Kidney epithelial cell (primary cell): ENCODE measurements at places on chromosomes 6 and 20. TPM values are rescaled to one million over a fixed set of nuclear protein-coding genes. Genes with fewer than 3 reads are reported as not detected.

- no peak for DNase-seq
Measured at GRCh38 chr6:57134954-57135353, 37.2 kb upstream of the BAG2 start.

Gene COL21A1
- total RNA-seq: not detected in 2 replicates

Gene IP6K3
- total RNA-seq: 0.29 and 1.6 TPM in 2 replicates

DNA sequence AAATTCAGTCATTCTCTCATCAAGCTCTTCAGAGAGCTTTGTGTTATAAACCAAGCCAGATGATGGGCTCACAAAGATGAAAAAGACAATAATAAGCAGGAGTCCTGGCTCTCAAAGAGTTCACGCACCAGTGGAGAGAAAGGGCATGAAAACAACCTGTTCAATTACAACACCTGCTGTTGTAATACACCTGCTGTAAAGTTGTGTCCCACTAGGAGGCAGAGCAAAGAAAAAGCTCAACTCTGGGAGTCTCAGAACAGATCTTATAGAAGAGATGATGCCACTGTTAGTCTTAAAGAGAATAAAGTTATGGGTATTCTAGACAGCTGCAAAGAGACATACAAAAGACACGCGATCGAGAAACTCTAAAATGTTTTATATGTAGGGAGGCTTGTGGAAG lies 100.6 kb downstream of the DCDC2 start:
- DNase-seq: no peak

DNA sequence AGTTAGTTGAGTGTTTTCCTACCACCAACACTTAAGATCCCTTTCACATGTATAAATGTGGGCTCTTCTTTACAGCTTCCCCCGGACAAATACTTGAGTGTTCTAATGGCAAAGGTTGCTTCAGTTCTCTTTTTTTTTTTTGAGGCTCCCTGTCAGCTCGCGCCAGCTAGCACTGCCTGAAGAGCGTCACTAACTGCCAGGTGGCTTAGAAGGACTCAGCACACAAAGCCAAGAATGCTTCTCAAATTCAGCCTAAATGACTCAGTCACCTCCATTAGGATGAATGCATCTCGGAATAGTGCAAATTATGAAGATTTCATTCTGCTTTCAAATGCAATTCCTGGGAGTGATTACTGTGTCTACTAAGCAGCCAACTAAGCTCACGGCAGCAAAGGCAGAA lies 150.7 kb upstream of the BTBD3 start:
- no peak for DNase-seq

GRCh38 chr6:106415921-106416320 lies 55.4 kb downstream of the CRYBG1 start:
- no peak for DNase-seq

Gene HNF4A
- total RNA-seq: not detected in 2 replicates

Gene BANF2
- total RNA-seq: not detected in 2 replicates

GRCh38 chr20:59772373-59772705 lies 161.1 kb downstream of the SYCP2 start:
- no peak for DNase-seq

- DNase-seq: no peak
Measured at GRCh38 chr6:43181621-43181941, 415 bp upstream of the CUL9 start.

GRCh38 chr6:129491436-129491835 lies 218.5 kb downstream of the ARHGAP18 start:
- no peak for DNase-seq

DNA sequence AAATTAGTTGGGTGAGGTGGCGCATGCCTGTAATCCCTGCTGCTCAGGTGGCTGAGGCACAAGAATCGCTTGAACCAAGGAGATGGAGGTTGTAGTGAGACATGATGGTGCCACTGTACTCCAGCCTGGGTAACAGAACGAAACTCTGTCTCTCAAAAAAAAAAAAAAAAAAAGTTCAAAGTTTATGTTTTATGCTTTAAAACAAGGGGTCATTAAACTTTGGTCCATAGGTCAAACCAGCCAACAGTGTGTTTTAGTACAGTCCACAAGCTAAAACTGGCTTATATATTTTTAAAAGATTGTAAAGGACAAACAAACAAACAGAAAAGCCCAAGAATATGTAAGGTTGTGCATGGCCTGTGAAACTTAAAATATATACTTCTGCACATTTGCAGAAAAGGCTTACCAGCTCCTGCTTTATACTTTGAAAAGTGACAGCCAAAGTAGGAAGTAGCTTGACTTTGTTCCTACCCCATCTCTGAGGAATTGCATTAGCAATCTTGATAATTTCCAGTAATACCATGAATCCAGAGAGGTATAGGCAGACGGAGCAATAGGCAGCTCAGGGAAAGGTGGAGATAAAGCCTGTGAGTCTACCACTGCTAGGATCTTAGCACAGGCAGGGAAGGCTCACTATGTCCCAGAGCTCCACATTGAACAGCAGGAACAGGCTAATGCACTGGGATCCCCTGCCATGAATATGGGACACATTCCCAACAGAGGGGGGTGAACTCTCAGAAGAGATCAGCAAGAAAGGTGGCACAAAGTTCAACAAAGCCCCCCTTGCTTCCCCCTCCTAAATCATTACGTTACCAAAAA lies 30.5 kb downstream of the MCM8 start:
- no peak for DNase-seq

- no peak for DNase-seq
Measured at GRCh38 chr6:68633972-68634725, 933 bp upstream of the ADGRB3 start.

- DNase-seq: no peak
Measured at GRCh38 chr6:158938811-158939254, 61.2 kb downstream of the RSPH3 start.

DNA sequence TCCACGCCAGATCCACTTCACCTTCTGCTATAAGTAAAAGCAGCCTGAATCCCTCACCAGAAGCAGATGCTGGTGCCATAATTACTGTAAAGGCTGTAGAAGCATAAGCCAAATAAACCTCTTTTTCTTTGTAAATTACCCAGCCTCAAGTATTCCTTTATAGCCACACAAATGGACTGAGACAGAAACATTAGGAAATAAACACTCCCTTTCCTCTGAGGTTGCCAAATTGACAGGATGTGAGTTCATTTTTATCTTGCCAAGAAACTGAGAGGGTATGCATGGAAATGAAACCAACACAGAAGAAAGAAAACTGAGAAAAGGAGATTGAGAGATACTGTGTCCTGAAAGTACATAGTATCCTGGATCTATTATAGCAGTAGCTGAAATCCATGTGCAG lies 481.2 kb downstream of the HAO1 start:
- DNase-seq: no peak

Gene MOG
- not detected in 2 replicates for total RNA-seq

Gene MARCKS
- total RNA-seq: 112 and 116 TPM in 2 replicates

DNA sequence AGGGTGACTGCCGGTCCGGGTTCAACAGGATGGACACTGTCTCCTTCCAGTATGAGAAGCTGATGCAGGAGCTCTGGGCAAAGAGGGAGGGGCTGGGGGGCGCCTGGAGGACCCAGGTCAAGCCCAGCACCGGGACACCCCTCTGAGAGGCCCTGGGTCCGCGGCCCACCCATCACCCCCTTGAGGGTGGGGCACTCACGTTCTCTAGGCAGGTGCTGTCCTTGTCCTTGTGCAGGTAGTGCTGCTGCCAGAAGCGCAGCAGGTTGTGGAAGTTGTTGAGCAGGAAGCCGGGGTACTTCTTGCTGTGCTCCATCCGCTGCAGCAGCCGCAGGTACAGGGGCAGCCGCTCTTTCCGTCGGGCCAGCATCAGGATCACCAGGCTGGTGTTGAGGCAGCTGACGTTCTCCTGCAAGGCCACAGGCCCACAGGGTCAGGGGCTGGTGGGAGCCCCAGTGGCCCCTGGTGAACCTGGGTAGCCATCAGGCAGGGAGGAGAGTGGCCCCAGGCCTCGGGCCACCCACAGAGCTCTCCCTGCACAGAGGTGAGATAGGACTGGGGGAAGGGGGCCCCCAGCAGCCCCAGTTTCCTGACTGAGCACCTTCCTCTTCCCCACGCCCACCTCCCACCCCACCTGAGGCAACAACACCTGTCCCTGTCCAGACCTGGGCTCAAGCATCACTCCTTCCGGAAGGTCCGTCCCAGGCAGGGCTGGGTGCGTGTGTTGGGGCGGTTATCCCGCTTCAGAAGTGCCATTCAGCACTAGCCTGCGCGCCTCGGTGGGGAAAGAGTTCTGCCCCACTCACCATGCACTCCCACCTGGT lies 47.8 kb downstream of the MYH7B start:
- no peak for DNase-seq

DNA sequence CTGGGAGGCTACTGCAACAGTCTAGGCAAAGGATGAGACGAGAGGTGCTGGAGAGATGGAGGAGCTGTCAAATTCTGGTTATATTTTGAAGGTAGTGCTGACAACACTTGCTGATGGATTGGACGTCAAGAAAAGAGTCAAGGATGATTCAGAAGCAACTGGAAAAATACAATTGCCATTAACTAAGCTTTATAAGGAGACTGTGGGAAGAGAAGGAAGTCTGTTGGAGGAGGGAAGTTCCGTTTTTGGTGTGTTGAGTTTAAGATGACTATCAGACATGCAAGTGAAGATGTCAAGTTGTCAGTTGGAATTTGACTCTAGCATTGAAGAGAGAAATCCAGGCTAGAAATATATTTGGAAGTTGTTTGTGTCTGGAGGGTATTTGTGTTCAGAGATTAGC lies 358.1 kb downstream of the RNGTT start:
- no peak for DNase-seq

Gene PROKR2
- not detected in 2 replicates for total RNA-seq
